ENCODE measurements at places on chromosomes 5 and 9.

- no peak for DNase-seq
Measured at GRCh38 chr9:110217656-110218099, 9.7 kb upstream of the C9orf152 start.

DNA sequence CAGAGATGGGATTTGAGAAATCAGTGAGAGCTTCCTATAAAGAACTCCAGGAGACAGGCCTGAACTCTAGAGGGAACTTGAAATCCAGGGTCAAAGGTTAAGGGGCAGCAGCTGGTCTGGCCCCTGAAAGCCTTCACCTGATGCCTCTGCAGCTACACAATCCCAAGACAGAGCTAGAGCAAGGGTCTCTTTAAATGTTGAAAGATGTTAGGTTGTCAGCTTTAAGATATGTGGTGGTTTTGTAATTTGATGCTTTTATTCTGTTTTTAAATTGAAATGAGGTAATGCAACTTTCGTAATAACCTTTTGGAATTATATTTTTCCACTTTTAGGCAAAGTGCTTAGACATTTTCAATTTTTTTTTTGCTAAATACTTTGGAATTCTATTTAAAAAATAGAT lies 2.4 kb downstream of the SOWAHA start:
- no peak for DNase-seq

GRCh38 chr5:1819458-1819857 lies 18.3 kb downstream of the NDUFS6 start:
- no peak for DNase-seq

- DNase-seq: no peak
Measured at GRCh38 chr5:2205596-2206226, 323.0 kb upstream of the IRX4 start.

- no peak for DNase-seq
Measured at GRCh38 chr5:103375863-103376591, 117.5 kb downstream of the MACIR start.

DNA sequence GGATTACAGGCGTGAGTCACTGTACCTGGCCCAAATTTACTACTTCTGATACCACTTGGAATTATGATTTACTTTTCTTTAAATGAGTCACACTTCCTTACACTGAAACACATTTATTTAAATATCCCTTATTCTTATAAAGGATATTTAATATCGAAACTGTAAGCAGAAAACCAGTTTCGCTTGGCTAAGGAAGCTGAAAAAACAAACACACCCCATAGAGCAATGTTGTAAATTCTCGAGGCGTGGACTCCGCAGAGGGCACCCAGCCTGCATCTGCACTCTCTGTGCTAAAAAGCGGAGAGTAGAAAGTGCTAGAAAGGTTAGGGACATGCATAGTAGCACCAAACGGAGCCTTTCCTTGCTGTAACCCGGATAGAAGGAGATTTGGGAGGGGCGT lies 86.5 kb downstream of the HMCN2 start:
- DNase-seq: no peak
